ENCODE measurements at places on chromosomes 3 and 15. TPM values are rescaled to one million over a fixed set of nuclear protein-coding genes. Genes with fewer than 3 reads are reported as not detected.

GRCh38 chr15:31223478-31224350, 102.9 kb upstream of the KLF13 start:
- DNase-seq = no peak
- no peaks in the 10 kb centered on the region for H3K4me1 ChIP-seq
- no peak overlapping the region for H3K4me3 ChIP-seq
- no peaks in the 10 kb centered on the region for H3K36me3 ChIP-seq

DNA sequence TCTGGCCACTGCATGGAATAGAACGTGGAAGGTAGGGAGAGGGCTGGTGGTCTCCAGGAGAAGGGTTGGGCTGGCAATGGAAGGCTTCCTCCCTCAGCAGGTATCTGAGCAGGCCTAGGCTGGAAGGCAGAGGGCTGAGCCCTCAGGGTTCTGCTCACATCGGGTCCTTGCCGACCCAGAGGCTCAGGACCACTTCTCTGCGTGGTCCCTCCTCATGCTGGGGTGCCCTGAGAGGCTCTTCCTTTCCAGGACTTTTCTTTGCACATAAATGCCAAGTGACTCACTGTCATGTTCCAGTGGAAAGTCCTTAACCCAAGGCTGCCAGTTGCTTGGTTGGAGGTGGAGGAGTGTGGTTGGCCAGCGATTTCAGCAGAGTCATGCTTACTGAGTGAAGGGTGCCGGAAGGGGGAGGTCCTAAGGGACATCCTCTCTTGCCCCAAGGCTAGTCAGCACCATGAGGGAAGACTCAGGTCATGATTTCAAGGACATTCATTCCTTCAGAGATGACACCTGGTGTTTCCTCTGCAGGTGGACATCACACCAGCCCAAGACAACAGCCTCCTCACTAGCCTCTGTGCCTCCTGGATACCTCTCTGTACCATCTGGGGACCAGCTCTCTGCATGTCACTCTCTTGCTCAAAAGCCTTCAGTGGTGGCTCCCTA, 8.2 kb downstream of the SLC6A6 start:
- H3K27ac ChIP-seq = peak overlapping the region; percentile 63
- no peaks in the 10 kb centered on the region for H3K36me3 ChIP-seq
- H3K4me1 ChIP-seq = peaks cover 45% of the 10 kb centered on the region
- peak; percentile 75 for DNase-seq

- no peak overlapping the region for H3K27ac ChIP-seq
- H3K4me3 ChIP-seq = no peak overlapping the region
- no peaks in the 10 kb centered on the region for H3K4me1 ChIP-seq
- H3K27me3 ChIP-seq = no peaks in the 10 kb centered on the region
Measured at GRCh38 chr15:39558421-39558820, 22.5 kb upstream of the THBS1 start.

DNA sequence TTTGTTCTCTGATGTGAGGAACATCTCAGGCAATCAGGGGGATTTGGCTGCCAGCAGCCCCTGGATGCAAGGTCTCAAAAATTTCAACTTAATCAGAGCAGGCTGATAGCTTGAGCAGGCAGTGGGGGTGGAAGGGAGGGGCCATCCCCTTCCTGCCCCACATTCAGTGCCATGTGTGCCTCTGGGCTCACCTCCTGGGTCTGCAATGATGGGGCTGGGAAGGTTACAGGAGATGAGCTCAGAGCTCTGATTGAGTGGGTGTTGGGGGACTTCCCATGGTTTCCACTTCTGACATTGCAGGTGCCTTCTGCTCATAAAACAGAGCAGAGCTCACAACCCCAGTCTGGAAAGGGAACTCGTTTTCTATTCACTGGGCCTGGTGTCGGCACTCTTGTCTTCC, 37.0 kb downstream of the PARP16 start:
- no peaks in the 10 kb centered on the region for H3K4me1 ChIP-seq
- H3K4me3 ChIP-seq = no peak overlapping the region
- DNase-seq = no peak
- no peaks in the 10 kb centered on the region for H3K27me3 ChIP-seq
- H3K27ac ChIP-seq = no peak overlapping the region
- H3K36me3 ChIP-seq = no peaks in the 10 kb centered on the region

DNA sequence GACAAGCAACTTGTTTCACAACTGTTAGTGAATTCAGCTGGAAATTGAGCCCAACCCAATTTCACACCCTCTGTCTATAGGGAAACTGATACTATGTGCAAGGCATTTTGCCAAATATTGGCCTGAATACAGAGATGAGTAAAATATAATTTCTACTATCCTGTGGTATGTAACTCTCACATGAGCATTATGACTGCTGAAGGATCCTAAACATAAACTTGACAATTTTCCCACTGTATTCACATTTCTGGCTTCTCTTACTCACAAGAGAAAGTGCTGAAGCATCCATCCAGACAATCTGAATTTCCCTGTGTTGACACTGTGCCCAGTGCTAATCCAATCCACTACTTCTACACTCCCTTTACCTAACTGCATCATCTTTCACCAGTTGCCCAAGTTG, 28.4 kb downstream of the SERPINI2 start:
- no peak for DNase-seq
- H3K36me3 ChIP-seq = no peaks in the 10 kb centered on the region
- H3K4me3 ChIP-seq = no peak overlapping the region
- no peaks in the 10 kb centered on the region for H3K4me1 ChIP-seq

The RARRES1 gene
- total RNA-seq = 291 TPM

The OR5H14 gene
- total RNA-seq = not detected

The ERICH6 gene
- not detected for total RNA-seq

All from right atrium auricular region (tissue), 2 donors.